Right ventricle myocardium superior (tissue), 1 donor: ENCODE measurements at places on chromosomes 2 and 18. TPM values are rescaled to one million over a fixed set of nuclear protein-coding genes. Genes with fewer than 3 reads are reported as not detected.
A peak's percentile ranks its signal among the peaks of the same experiment; 100 is the strongest.

IGFBP2 gene
- total RNA-seq = 51.1 TPM

GNLY gene
- 1.7 TPM for total RNA-seq

RGPD8 gene
- 5.2 TPM for total RNA-seq

TWIST2 gene
- total RNA-seq = 1.9 TPM

DAW1 gene
- 0.13 TPM for total RNA-seq

- no peak for DNase-seq
Measured at GRCh38 chr2:179020156-179020750, 29.7 kb downstream of the CCDC141 start.

DNA sequence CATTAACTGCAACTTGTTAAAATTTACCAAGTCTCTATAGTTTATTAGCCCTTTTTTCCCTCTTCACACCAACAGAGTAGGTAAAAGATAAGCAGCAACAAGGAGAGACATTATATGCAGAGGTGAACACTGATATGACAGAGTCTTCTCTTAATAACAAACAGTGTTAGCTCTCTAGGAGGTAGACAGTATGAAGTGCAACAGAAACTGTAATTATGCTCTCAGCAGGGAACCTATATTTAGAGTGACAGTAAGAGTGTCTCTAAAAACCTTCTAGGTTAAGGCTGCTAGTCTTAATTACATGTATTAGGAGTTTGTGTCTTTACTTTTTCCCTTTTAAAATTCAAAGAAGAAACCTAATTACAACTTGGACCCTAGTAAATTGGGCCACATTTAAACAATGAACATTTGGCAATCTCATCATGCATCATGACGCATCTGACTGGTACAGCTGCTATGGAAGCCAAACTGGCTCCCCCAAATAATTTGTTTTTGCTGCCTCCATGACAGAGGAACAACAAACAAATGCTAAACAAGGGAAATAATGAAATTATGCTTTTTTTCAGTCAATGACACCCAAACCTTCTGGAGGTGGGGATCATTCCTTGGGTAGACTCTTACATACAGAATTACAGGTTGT is 69.9 kb upstream of the MMADHC start:
- no peak for DNase-seq

- DNase-seq = no peak
Measured at GRCh38 chr18:44747157-44747556, 66.5 kb downstream of the SETBP1 start.

- no peak for DNase-seq
Measured at GRCh38 chr2:119544939-119545475, 758 bp downstream of the CFAP221 start.

- no peak for DNase-seq
Measured at GRCh38 chr2:102313025-102313424, 1.7 kb downstream of the IL1RL1 start.

GRCh38 chr18:14959550-14959949 is 211.6 kb downstream of the ANKRD30B start:
- no peak for DNase-seq

DNA sequence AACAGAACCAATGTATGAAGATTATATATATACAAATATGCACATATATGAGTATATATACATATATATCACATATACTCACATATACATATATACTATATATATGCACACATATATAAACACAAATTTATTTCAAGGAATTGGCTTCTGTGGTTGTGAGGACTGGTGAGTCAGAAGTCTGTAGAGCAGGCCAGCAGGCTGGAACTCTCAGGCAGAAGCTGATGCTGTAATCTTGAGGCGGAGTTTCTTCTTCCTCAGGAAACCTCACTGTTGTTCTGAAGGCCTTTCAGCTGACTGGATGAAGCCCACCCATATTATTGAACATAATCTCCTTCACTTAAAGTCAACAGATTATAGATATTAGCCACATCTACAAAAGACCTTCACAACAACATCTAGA is 143.9 kb upstream of the CREB1 start:
- DNase-seq = no peak

GRCh38 chr2:60485550-60485949 is 67.9 kb downstream of the BCL11A start:
- no peak for DNase-seq

- peak; percentile 90 for DNase-seq
Measured at GRCh38 chr2:235263205-235264120, 230.4 kb upstream of the AGAP1 start.
